ENCODE measurements at places on chromosomes 4 and X.

GRCh38 chrX:132590350-132591026, 101.7 kb upstream of the MBNL3 start:
- DNase-seq: peak; percentile 3

DNA sequence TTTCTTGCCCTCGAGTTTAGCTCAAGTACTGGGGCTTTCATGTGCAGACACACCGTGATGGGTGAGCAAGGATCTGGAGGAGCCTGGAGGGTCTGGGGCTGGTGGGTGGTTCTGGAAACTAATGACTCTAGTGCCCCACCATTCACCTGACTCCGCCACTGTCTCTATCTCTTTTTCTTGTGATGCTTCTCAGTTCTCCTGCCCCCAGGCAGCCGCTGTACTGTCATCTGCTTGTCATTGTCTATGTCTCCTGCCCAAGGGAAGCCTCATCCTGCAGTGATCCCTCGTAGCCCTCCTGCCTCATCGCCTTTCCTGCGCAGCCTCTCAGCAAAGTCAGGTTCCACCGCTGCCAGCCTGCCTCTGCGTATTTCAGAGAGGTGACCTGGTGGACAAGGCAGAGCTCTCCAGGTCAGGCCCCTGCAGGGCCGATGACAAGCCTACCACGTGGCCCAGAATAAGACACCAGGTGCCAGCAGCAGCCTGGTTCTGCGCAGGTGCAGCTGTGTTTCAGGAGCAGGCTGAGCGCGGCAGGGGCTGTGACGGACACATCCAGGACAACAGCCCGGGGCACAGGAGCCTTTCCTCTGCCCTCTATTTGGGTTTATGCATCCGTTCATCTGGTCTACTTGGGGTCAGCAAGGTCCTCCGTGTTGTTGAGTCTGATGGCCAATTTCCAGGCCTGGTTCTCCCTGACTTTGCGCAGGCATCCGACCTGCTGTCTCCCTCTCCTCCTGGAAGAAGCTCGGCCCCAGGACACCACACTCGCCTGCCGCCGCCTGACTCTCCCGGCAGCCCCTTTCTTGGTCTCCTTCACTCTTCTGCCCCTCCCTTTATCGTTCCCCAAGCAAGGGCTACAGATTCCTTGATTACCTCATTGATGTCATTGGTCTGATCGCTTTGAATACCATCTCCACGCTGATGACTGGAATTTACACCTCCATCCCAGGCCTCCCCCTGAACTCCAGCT, 30.9 kb upstream of the CDKN2AIP start:
- DNase-seq: no peak

DNA sequence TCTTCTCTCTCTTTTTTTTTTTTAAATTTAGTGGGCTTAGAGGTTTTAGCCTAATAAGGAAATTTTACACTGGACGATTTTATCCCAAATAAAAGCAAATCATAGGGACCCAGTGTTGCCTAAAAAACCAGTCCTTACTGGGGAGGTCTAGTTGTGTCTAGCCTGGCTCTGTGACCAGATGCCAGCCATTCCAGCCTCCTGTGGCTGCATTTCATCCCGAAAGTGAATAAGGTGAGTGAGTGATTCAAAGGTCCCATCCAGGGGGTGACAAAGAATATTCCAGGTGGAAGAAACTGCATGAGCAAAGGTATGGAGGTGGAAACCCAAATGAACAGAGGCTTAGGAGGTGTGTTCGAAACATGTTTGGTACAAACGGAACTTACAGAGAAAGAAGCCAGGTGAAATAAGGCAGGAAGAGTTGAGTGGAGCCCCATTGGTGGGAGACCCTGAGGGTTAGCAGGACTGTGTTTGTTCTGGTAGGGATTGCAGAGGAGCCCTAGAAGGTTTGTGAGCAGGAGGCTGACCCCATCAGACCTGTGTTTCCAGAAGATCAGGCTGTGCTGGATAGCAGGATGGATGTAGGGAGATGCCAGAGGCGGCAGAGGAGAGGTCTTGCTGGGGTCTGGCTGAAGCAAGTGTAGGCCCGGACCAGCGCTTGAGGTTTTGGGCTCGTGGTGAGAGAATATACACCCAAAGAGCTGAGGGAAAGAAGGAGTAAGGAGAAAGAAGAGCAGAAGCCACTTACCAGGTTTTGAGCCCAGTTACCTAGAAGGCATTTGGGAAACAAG, 31.6 kb downstream of the PTTG2 start:
- DNase-seq: peak; percentile 61

- DNase-seq: no peak
Measured at GRCh38 chrX:133120406-133120805, 23.5 kb upstream of the USP26 start.
